ENCODE measurements at places on chromosomes 2 and 18. TPM values are rescaled to one million over a fixed set of nuclear protein-coding genes. Genes with fewer than 3 reads are reported as not detected.

GPC1 gene
- total RNA-seq = 35.0 TPM

IGFBP5 gene
- total RNA-seq = 74.8 TPM

UGT1A8 gene
- total RNA-seq = not detected

STAT4 gene
- 4.4 TPM for total RNA-seq

TOGARAM2 gene
- 0.68 TPM for total RNA-seq

RAB17 gene
- 0.65 TPM for total RNA-seq

ALPG gene
- total RNA-seq = not detected

HOXD12 gene
- total RNA-seq = not detected

Data from subcutaneous adipose tissue (tissue), 4 donors.